ENCODE measurements at places on chromosomes 16 and 17.

DNA sequence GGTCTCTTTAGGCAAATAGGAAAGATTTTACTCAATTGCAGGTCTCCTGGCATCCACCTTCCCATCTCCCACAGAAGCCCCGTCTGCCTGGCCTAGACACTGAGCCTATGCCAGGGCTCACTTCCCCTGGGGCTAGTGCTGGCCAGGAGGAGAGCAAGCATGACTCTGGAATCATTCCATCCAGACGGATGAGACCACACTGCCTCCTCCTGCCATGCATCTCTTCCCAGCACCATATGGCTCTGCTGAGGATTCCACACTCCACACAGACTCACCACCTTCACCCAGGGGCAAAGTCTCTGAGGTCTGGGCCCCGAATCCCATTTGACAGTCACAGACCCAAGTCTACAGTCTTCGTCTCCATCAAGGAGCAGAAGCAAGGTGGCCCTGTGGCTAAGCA, 346.5 kb downstream of the C16orf95 start:
- no peak for DNase-seq

DNA sequence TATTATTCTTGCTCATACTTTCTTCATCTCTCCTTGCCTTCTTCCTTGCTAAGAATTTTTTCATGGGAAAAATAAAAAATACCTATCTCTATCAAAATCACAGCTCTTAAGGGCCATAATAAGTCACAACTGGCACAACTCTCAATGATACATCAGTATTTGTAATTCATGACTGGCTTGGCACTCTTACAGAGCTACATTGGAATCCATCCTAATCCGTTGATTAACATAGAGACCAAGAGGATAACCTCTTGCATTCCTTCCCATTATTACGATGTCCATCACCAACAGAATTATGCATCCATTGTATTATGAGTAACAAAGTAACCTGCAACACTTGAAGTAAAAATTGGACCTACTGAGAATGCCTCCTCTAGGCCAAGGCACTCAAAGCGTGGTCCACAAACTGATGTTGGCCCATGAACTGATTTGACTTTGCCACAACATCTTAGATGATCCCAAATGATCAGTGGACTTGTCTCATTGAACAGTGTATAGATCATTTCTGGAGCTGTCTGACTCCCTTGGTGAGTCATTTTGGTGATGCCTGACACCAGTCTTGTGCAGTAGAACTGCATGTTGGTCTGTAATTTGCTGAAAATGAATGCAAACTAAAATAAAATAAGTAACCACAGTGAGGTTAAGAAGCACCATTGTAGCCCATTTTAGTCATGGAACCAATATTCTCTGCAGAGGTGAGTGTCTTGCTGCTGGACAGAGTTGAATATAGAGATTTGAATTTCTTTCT, 163.2 kb downstream of the AXIN2 start:
- DNase-seq = no peak

- no peak for DNase-seq
Measured at GRCh38 chr17:79064026-79064425, 10.6 kb upstream of the ENGASE start.

DNA sequence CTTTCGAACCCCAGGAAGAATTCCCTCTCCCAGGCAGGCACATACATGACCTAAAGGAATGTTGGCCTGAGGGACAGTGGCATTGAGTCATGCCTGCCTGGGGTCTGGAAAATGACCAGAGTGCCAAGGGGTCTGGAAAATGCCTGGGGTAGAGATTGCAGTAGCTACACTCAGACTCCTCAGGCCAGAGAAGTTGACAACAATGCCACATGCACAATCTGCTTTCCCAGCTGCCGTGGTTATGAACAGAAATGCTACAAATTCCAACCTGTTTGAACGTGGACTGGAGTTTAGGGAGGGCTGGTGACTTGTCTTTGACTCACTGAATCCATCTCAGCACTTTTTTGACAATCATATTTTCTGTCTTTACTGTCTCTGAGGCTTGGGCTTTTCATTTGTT, 250.0 kb downstream of the ABCC12 start:
- no peak for DNase-seq

DNA sequence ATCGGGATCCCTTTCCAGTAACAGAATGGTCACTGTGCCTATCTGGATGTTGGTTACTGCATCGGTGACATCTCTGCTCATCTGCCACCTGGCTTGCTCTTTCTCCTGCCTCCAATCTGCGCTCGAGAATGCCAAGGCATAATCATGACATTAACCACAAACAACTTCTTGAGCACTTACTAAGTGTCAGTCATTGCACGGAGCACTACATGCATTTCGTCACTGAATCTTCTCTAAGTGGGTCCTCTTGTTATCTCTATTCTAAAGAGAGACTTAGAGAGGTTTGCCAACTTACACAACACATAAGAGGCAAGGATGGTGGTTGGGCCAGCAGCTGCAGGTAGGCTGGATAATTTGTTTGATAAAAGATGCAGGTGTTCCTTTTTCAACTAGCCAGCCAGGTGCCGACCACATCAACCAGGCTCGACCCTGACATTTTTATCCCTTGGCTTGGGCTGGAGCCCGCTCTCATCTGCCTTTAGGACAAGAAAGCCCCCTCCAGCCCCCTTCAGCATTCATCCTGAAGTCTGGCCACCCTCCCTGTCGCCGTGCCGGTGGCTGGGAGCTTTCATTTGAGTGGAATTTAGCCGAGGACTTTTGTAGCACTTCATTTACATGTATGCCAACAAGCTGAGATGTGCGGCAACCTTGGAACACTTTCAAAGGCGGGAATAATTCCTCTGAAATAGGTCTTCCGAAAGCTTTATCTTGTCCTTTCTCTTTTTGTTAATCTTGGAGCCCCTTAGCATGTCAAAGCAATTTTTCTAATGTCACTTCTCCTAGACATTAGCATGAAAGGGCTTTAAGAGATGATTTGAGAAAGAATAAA, 89.3 kb upstream of the NKD1 start:
- no peak for DNase-seq

DNA sequence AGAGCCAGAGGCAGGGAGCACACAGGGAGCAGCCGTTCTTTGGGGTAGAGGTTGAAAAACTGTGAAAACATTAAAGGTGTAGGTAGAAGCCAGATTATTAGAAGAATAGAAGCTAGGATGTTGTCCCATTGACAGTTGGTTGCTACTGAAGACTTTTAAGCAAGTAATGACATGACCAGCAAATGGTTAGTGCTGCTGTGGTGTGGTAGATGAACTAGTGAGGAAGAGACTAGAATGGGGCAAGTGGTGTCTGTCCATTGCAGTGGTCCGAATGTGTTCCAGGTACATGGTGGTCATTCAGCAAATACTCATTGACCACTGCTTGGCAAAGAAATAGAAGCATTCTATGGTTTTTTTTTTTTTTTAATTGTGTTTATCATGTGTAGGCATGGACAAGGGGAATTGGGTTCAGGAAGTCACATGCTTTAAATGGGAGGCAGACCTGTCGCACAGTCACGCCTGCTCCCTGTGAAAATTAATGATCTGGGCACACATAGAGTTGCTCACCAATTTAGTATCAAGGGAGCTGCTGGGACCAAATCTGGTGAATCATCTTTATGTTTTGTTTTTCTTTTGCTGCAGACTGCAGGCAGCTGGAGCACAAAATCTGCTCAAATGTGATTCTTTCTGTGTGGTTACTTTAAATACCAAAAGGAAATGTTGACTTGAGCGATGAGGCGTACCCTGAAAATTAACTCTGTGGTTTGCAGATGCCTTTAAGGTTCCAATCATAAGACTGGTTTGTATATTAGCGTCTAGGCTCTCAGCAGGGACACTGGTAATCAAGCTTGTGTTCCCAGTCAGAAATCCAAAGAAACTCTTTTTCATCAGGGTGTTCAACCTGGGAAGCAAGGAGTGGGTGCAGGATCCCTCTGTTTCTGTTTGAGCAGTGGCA, 30.7 kb downstream of the YPEL2 start:
- no peak for DNase-seq

DNA sequence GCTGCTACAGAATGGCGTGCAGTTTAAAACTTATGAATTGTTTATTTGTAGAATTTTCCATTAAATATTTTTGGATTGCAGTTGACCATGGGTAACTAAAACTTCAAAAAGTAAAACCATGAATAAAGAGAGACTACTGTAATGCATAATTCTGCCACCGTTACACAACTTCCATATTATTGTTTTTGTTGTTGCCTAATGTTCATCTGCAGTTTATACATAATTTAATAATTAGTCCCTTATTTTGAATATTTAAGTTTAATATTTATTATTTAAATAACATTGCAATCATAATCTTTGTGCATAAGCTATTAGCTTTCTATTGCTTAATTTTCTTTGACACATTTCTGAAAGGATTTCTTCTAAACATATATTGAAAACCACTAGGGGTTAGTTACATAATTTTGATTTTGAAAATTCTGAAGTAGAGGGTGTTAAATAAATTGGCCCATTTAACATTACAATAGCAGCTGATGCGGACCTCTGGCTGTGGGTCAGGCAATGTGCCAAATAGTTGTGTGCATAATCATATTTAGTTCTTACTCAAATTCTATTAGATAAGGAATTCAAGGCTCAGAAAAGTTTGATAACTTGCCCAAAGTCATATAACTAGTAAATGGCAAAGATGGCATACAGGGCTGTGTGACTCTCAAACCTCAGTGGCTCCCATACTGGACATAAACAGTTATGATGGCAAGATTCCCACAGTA, 31.1 kb downstream of the PPM1E start:
- no peak for DNase-seq

DNA sequence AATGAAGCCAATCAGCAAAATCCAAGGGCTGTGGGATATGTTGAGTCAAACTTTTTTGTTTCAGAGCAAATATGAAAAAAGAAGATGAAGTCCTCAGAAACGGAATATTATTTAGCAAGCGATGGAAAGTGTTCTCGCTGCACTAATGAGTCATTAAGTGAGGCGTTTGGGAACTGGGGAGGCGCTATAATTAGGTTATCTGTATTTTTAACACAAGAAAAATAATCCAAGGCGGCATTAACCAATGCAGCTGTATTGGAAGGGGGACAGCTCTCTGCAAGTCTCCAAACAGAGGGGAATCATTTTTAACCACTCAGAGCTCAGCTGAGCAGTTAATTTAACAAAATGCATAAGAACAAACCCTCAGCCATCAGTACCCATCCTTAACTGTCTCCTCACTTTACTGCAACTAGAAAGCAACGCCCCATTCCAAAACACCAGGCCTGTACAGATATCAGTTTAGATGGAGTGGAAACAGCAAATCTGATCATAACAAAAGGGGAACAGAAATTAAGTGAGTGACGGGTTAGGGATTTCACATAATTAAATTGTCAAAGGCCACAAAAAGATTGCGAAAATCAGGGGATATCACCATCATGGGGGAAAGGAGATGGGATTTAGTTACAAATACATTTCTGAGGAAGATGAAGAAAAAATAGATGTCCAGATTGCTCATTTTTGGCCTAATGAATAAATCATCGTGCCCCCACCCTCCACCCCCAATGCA, 211.0 kb upstream of the TOX3 start:
- DNase-seq = no peak

GRCh38 chr16:71883168-71883848, 674 bp downstream of the ZNF821 start:
- DNase-seq = no peak

- DNase-seq = no peak
Measured at GRCh38 chr17:57357830-57358430, 101.6 kb downstream of the MSI2 start.

- DNase-seq = no peak
Measured at GRCh38 chr17:8806253-8806925, 7.2 kb upstream of the MFSD6L start.

DNA sequence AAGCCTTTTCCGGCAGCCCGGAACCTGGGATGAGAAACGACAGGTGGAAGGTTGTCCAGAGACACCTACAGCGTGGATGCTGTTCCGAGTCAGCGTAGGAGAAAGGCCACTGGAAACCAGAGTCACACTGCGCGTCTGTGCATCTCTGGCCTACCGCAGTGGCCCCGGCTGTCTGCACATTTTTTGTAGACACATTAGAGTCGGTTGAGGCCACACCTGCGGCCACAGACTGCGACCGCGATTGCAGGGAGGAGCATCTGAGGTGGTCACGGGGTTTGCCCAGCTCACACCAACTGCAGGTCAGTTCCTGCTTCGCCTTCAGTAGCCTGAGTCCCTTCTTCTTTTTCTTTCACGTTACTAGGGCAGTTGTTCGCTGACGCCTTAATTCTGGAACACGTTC, 52.4 kb downstream of the WDR45B start:
- no peak for DNase-seq

DNA sequence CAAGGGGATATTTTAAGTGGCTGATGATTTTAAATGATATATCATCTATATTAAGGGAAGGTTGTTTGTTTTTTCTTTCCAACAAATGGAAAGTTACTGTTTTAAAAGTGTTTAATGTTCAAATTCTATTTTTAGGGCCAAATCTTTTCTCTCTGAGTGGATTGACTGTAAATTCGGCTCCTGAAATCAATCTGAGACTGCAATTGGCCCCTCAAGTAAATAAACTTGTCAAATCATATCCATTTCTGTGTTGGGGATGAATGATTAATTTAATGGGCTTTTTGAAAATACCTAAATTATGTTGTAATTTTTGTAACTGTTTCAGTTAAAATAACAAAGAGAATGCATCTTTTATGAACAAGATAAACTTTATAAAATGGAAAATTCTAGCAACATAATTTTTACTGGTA, 2.6 kb downstream of the HS3ST3A1 start:
- DNase-seq = no peak

DNA sequence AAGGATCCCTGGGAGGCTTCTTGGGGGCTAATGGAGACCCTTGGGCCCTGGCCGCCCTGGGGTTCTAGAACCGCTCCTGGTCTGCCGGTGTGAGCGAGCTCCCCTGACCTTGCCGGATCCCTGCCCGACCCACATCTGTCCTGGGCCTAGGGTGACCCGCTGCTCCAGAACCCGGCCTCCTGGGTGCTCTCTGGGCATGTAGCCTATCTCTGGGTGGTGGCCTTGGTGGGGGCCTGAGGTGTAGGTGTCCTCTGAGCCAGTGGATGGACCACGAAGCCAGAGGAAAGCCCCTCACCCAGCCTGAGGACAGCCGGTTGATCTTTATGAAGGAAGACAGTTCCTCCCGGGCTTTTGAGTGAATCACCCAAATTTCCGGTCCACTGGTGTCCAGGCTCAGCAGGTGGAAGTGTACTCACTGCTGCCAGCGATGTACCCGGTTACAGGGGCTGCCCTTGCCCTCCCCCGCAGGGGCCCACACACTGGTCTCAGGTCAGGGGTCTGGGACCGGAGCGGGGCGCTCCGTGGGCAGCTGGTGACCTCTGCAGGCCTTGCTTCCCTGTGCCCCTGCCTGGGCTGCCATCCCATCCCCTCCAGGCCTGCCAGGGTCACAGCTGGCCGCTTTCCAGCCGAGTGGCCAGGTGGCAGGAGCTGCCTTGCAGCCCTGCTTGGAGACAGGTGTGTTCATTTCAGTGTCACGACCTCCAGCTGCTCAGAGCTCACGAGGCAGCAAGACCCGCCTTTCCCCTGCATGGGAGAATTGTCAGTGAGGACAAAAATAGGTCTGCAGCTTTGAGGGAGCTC, 10.5 kb upstream of the GSE1 start:
- peak; percentile 67 for DNase-seq

- no peak for DNase-seq
Measured at GRCh38 chr16:83906683-83907082, 7.8 kb downstream of the MLYCD start.
